Neural crest cell (in vitro differentiated cells): ENCODE measurements at places on chromosomes 3 and 15. TPM values are rescaled to one million over a fixed set of nuclear protein-coding genes. Genes with fewer than 3 reads are reported as not detected.

DNA sequence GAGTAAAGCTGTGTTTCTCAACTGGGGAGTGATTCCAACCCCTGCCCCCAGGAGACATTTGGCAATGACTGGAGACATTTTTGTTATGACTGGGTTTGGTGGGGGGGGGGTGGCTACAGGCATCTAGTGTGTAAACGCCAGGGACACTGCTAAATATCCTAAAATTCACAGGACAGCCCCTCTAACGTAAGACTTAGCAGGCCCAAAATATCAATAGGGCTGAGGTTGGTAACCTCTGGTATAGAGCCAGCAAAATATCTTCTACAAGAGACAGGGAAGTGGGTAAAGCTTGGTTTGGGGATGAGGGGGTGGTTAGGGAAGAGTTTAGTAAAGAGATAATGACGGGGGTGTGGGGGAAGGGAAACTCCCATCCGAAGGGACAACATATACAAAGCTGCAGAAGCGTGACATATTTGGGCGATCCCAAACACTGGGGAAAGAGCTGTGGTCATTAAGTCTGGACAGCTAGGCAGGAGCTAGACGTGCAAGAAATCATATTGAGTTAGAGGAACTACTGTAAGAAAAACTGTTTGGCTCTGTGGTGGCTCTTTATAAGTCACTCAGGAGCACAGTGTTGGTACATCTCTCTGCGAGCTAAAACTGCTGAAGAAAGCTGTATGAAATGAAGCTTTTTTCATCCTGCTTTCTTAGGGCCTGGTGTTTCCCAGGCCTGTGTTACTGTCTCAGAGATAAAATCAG, 697 bp upstream of the TRIM69 start:
- no peak for DNase-seq

- DNase-seq, result no peak
These were observed 5.3 kb downstream of the MYLK start for GRCh38 chr3:123878807-123879206.

DNA sequence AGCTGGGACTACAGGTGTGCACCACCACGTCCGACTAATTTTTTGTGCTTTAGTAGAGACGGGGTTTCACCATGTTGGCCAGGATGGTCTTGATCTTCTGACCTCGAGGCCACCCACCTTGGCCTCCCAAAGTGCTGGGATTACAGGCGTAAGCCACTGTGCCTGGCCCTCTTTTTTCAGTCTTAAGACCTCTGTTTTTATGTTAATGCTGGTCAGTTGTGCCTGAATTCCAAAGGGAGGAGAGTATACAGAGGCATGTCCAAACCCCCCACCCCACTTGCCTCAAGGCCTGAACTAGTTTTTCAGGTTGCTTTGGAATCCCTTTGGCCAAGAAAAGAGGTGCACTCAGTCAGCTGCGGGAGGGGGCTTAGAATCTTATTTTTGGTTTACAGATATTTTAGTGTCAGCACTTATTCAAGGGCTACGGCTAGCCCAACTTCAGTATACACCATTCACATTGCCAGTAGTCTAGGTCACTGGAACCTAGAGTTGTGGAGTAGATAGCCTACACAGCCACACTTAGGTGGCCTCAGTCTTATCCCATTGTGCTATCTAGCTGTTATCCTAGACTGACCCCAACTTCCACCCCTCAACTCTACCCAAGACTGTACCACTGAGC, 128.0 kb upstream of the TPM1 start:
- no peak for DNase-seq

- no peak for DNase-seq
These were observed 23.3 kb upstream of the MYO5C start for GRCh38 chr15:52318729-52319500.

GRCh38 chr3:17841190-17841828, 98.9 kb upstream of the TBC1D5 start:
- peak; percentile 96 for DNase-seq

- DNase-seq, result no peak
These were observed 211.9 kb downstream of the LRRN1 start for GRCh38 chr3:4011166-4011565.

DNA sequence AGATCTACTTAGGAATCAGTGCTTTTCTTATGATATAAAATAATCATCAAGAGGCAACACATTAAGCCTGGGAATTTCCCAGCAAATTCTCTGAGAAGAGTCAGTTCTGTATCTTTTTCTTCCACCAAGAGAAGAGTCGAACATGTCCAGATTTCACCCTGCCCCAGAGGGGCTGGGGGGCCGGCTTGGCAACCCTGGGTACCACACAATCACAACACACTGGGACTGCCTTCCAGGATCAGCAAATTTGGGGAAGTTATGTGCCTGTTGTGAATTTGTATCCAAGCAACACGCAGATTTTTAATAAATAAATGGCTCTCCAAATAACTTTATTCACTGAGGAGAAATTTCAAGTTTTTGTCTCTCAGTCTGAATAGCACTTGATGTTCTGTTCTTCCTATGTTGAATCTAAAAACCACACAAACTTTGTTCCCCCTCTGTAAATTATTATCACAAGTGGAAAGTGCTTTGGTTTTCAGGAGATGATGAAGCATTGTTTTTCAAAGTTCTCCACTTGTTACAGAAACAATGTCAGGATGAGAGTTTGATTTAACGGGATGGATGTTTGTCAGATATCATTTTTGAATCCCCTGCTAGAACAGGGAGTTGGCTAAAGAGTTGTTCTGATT, 357.2 kb downstream of the ZNF385D start:
- DNase-seq, result no peak

DNA sequence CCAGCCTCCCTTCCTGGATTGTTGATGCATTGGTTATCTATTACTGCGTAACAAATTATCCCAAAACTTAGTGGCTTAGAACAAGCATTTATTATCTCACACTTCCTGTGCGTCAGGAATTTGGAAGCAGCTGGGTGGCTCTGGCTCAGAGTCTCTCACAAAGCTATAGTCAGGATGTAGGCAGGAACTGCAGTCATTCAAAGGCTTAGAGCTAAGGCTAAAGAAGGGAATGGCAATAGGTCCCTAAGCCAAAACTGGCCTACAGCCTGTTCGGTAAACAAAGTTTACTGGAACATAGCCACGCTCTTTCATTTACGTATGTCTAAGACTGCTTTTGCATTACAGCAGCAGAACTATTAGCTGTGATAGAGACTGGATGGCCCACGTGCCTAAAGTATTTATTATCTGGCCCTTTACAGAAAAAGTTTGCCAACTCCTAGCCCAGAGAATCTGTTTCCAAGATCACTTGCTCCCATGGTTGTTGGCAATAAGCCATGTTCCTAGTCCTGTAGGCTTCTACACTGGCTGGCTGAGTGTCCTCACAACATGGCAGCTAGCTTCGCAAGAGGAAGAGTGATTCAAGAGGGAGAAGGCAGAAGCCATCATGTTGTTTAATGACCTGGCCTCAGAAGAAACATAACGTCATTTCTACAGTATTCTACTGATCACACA, 132.4 kb downstream of the SNRK start:
- DNase-seq, result no peak

DNA sequence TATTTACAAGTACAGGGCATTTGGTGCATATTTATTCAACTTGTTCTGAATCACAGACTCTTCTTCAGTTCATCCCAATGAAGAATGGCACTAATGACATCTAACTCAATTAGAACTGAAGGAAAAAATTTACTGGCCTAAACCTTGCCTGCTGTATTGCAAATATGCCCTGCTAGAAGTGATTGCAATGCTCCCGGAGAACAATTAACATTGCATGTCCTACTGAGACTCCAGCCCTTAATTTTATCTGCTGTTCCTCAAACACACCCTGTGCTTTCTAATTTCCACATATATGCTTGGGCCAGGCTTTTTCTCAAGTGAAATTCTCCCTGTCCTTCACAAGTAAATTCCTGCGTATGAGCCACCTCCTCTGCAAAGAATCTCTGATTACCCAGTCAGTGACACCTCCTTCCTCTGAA, 8.3 kb downstream of the ACKR4 start:
- no peak for DNase-seq

DNA sequence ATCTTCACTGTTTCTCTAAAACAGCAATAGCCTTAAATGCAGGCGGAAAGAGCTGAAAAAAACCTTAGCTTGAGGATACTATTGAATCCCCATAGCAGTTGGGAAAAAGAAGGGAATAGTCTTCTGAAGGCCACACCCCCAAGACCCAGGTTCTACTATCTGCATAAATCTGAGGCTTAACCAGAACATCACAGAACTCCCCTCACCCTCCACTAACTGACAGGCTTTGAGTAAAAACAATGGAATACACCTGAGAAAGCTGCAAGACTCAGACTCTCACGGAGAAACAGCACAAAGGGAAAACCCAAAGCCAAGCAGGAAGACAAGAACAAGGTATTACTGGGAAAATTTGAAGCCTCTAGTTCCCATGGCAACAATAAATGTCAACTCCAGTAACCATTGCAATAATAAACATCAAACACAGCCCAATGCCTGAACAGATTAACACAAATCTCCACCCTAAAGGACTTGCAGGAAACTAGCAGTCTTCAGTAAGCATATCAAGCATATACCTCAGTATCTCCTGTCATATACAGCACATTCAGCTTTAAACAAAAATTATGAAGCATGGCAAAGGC, 56.4 kb downstream of the TMCC1 start:
- DNase-seq, result no peak

DNA sequence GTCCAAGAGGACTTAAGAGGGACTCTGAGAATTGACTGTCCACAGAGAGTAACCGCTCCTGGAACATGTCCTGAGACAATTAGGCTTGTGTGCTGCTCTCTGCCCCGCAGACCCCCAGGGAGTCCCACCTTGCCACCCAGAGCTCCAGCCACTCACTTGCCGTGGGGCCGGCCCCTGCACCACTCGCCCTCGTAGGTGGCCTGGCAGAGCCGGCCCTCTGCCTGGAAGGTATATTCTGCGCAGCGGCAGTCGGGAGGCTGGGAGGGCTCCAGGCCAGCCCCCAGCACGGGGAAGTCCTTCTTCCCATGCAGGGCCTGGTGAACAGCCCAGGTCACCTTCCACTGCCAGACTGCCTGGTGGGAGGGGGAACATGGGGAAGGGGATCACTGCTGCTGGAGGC, 10.5 kb downstream of the ALS2CL start:
- DNase-seq, result no peak

- no peak for DNase-seq
These were observed 23.9 kb upstream of the CTSH start for GRCh38 chr15:78968539-78969271.

- peak; percentile 42 for DNase-seq
These were observed at the start of gene ALDH1L1 for GRCh38 chr3:126180477-126181397. Gene ALDH1L1, minus strand, starts transcription at chr3:126180586. Its CDS starts 19,607 bp downstream, at chr3:126160979.

DNA sequence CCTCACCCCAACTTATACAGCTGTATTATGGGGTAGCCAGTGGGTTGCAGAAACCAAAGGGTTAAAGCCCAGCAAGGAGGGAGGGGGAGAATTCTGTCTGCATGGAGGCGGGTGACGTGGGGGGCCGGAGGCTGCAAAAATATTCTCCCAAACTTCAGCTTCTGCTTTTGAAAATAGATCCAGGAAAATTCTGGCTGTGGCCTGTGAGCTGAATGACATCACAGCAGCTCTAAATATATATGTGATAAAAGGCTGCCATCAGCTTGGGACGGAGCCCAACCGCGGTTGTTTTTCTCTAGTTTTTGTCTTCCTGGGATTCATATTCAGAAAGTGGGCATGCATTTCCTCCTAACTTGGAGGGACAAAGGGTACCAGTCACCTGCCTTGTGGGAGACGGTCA, 27.6 kb downstream of the MAPKAPK3 start:
- DNase-seq, result no peak

- no peak for DNase-seq
These were observed 31.7 kb upstream of the SUCLG2 start for GRCh38 chr3:67686069-67686468.

DNA sequence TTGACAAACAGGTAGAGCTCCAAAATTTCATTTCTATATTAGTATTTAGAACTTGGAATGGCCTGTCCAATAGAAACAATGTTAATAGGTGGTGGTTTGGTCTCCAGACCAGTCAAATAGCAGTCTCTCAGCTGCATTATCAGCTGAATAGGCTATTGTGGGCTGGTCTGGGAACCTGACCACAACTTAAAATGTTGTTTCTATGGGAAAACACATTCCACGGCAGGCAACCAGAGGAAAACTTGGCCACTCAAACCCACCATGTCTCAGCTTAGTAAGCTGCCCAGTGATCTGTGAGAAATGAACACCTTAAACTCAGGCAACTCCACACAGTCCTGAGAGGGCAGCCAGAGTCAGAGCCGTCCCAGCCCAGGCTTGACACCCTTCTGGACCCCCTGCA, 20.4 kb downstream of the FBN1 start:
- no peak for DNase-seq

DNA sequence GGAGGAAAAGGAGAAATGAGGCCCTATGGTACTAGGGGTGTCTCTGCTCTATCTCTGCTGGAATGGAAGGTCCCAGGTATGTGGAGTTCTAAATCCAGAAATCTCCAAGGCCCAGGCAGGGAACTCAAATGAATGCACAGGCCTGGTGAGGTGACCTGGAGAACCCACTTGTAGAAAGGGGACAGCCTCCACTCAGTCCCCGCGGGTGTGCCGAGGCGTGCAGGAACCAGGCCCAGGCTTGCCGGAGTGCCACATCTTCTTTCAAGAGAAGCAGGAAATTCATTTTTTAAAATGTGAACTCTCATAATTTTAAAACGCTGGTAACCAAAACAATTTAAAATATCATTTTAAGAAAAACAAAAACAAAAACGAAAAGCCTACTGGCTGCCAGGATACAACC, 32.2 kb upstream of the ADCY5 start:
- no peak for DNase-seq

GRCh38 chr3:136464502-136464901, 214.4 kb downstream of the PCCB start:
- DNase-seq, result no peak

- DNase-seq, result no peak
These were observed 41.8 kb upstream of the ARPP21 start for GRCh38 chr3:35597490-35597889.

MYRIP gene
- total RNA-seq, result 0.48 and 0.54 TPM in 2 replicates

OR4F6 gene
- not detected in 2 replicates for total RNA-seq

IGSF10 gene
- total RNA-seq, result not detected in 2 replicates

NR1I2 gene
- 0.26 TPM in 1 of 2 replicates, not detected in the other for total RNA-seq

OR5K2 gene
- total RNA-seq, result not detected in 2 replicates

CLN6 gene
- 71.3 and 73.3 TPM in 2 replicates for total RNA-seq

C3orf52 gene
- 21.5 and 22.5 TPM in 2 replicates for total RNA-seq

SERF2 gene
- total RNA-seq, result 578 and 599 TPM in 2 replicates

C15orf40 gene
- 23.1 and 26.7 TPM in 2 replicates for total RNA-seq

CACNA2D2 gene
- total RNA-seq, result 8.7 and 9.3 TPM in 2 replicates

TWF2 gene
- total RNA-seq, result 30.7 and 31.7 TPM in 2 replicates

MORC1 gene
- not detected in 2 replicates for total RNA-seq

GOLGA6L4 gene
- 2.0 and 2.1 TPM in 2 replicates for total RNA-seq

GOLGA8G gene
- not detected in 2 replicates for total RNA-seq
